ENCODE measurements at places on chromosomes 5 and 9.

GRCh38 chr5:149519601-149520000 lies 31.6 kb downstream of the CSNK1A1 start:
- DNase-seq: no peak

DNA sequence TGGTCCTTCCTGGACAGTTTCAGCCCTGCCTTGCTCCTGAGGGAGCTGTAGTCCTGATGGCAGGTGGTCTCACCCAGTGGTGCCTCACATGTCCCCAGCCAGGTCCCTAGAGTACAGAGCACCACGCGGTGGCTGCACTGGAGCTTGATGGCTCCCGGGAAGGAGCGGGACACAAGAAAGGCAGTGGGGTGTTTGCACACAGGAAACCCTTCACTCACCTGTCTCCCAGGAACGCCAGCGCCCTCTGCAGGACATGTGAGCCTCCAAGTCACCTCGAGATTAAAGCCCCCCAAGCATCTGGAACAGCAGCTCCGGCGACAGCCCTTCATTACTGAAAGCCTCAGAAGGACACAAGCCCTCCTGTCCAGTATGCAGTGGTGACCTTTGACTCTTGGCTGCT lies 19.9 kb upstream of the TMEM250 start:
- DNase-seq: peak; percentile 62

DNA sequence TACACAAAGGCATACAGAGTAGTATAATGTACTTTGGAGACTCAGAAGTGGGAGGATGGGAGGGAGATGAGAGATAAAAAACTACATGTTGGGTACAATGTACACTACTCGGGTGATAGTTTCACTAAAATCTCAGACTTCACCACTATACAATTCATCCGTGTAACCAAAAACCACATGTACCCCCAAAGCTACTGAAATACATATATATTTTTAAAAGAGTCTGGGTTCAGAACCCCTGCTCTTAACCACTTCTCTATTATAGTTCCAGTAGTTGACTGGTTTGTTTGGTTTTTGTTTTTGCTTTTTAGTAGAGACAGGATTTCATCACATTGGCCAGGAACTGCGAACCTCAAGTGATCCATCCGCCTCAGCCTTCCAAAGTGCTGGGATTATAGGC lies 22.6 kb downstream of the SGTB start:
- DNase-seq: no peak

- no peak for DNase-seq
Measured at GRCh38 chr5:109987970-109988369, 298.2 kb downstream of the MAN2A1 start.

DNA sequence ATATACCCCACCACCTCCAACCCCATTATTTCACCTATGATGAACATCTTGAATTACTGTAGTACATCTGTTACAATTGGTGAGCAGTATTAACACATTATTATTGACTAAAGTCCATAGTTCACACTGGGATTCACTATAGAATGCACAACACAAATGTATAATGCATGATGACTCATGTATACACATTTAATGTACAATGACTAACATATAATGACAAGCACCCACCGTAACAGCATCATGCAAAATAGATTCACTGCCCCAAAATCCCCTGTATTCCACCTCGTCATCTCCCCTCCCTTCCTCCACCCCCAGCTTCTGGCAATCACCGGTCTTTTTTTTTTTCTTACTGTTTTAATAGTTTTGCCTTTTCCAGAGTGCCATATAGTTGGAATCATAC lies 47.1 kb upstream of the NEK6 start:
- peak; percentile 64 for DNase-seq

GRCh38 chr5:14895301-14895700 lies 23.7 kb upstream of the ANKH start:
- no peak for DNase-seq

GRCh38 chr5:95564450-95564849 lies 9.5 kb downstream of the ARSK start:
- DNase-seq: no peak

GRCh38 chr5:150121448-150122157 lies 34.0 kb downstream of the PDGFRB start:
- DNase-seq: no peak

Data from activated CD4-positive, alpha-beta T cell treated with anti-CD3 and anti-CD28 coated beads, Interleukin-2, amount 50 U/mL, for 48 hours (primary cell).